ENCODE measurements at places on chromosomes 4 and X.

- DNase-seq, result no peak
Observed at GRCh38 chrX:119009071-119009470, 34.7 kb downstream of the LONRF3 start.

- no peak for DNase-seq
Observed at GRCh38 chrX:129733335-129733734, 5.4 kb upstream of the XPNPEP2 start.

- DNase-seq, result no peak
Observed at GRCh38 chrX:96435378-96436035, 249.1 kb upstream of the DIAPH2 start.

DNA sequence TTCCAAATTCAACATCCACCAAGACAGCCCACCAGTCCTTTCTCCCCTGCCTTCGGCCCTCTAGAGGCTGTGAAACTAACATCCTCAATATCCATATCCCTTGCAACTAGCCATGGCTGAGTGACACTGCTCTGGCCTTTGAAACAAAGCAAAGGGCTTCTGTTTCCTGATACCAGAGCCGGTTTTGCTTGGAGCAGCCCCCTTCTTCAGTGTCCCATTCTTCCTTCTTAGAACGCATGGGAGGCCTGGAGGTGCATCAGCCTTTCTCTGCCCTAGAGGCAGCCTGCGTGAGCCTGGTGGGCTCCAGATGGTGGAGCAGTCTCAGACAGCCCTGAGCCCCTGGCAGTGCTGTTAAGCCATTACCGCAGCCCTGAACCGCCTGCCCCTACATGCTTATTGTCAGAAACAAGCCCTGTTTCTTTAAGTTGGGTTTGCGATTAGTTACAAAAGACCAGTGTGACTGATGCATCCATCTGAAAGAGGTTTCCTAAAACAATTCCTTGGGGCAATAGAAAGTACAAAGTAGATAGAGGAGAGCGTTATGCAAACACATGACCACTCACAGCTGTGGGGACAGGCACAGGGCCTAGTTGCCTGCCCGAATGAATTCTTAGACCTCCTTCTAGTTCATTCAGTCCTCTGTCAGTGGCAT, 74.1 kb downstream of the EVC start:
- no peak for DNase-seq

GRCh38 chrX:45774961-45775360, 574.3 kb upstream of the DIPK2B start:
- no peak for DNase-seq

GRCh38 chrX:46398126-46398525, 147.1 kb downstream of the ZNF674 start:
- no peak for DNase-seq

DNA sequence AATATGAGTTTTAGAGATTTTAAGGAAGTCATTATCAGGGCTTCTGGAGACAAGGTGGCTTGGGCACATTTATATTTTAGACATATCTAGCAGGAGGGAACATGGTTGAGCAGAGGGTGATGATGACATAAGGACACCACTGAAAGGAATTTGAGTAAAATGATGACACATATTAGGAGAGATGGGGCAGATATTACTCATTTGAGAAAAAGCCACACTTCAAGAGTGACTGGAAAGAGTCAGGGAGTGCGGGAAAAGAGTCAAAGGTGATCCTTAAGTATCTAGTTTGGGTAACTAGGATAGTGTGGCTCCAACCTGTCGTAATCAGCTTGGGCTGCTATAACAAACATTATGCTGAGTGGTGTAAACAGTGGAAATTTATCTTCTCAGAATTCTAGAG, 377.7 kb downstream of the PACRGL start:
- no peak for DNase-seq

GRCh38 chr4:109275066-109275745, 27.3 kb downstream of the COL25A1 start:
- no peak for DNase-seq

- DNase-seq, result no peak
Observed at GRCh38 chr4:117831060-117831683, 203.1 kb upstream of the NDST3 start.

GRCh38 chr4:150987204-150987603, 27.9 kb downstream of the LRBA start:
- no peak for DNase-seq

DNA sequence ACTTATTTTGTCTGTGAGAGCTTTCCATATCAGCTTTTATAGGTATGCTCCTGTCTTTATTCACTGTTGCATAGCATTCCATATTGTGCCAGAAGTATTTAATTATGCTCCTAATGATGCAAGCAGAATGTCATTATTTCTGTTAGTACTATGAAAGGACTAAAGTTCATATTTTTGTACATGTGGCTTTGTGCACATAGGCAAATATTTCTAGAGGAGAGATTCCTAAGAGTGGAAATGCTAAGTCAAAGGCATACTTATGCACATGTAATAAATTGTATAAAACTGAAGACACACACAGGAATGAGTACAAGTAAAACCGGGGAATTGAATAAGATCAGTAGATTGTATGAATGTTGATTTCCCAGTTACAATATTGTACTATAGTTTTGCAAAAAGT, 1.9 kb upstream of the ASB9 start:
- DNase-seq, result no peak

GRCh38 chr4:64359489-64359888, 49.8 kb downstream of the TECRL start:
- DNase-seq, result no peak

DNA sequence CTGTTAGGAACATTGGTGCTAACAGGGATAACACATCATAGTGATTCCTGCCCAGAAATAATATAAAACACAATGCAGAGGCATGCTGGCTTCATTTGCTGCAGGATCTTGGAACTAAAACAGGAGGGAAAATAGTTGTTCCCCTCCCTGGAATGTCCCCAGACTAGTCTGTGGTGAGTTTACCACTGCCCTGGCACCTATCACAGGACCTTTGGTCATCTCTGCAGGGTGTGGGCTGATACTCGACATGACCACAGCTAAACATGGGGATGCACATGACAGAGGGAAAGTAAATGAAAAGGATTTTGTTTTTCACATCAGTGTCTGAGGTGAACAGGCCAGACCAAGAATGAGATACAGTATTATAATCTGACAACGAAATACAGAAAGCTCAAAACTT, 160.2 kb upstream of the DKK2 start:
- DNase-seq, result peak; percentile 25

- no peak for DNase-seq
Observed at GRCh38 chrX:51837451-51837850, 56.0 kb upstream of the MAGED1 start.

DNA sequence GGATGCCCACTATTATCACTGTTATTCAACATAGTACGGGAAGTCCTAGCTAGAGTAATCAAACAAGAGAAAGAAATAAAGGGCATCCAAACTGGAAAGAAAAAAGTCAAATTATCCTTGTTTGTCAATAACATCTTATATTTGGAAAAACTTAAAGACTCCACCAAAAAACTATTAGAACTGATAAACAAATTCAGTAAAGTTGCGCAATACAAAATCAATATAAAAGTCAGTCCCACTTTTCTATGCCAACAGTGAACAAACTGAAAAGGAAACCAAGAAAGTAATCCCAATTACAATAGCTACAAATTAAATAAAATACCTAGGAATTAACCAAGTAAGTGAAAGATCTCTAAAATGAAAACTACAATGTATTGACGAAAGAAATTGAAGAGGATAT, 321.3 kb downstream of the LDB2 start:
- no peak for DNase-seq

GRCh38 chrX:794311-794710, 163.7 kb downstream of the SHOX start:
- DNase-seq, result no peak

DNA sequence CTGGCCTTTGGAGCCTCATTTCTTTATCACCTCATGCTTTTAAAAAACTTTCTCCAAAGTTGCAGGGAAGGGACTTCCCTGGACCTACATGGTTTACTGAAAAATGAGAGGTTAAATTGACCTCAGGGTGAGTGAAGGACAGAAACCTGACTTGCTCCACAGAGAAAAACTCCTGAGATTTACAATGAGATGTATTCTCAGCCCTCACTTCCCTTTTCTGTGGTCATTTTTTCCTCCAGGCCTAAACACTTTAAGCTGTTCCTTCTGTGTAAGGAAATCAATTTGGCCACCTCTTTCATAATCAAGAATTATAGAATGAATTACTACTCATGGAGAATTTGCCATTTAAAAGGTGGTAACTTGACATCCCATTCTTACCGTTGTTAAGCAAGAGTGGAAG, 77.9 kb downstream of the HPGD start:
- no peak for DNase-seq

DNA sequence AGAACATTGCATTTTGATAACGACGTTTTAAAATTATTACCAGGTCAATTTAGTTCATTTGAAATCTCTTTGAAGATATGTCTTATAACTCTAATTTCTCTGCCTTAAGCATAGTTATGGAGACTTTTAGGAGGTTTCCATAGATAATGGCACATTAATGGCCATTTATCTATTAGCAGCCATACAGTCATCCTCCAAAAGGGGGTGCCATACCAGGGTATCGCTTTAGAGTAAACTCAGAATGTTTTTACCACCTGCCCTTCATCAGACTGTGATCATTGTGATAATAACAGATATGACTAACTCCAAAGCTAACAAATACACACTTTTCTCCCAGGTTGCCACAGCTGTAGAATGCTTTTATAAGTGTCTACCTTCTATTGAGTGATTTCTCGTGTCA, 461.5 kb downstream of the FSTL5 start:
- DNase-seq, result no peak

GRCh38 chrX:154840856-154841255, 6.4 kb upstream of the SMIM9 start:
- no peak for DNase-seq

GRCh38 chr4:115233600-115233999, 120.2 kb upstream of the NDST4 start:
- no peak for DNase-seq

DNA sequence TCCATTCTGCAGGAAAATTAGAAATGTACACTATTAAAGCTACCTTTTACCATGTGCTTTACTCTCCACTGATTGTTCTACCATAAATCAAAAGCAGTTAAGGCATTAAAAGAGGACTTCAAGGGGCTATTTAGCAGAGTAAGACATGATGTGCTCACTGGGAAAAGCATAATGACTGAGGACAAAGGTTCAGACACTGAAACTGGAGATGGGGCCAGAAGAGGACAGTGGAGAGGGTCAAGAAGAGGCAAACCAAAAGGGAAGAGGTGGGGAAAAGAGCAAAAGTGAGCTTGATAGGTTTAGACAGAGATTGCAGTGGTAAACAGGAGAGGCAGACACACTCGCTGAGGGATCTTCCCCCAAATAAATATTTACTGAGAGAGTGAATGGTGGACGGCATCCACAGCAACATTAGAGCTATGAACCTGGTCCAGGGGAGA, 23.8 kb downstream of the SH3RF1 start:
- DNase-seq, result no peak

- DNase-seq, result peak; percentile 84
Observed at GRCh38 chrX:103687696-103688201, 1.2 kb upstream of the MORF4L2 start.

All from right hindlimb (tissue), 1 donor.